Umbilical cord (tissue), 2 donors: ENCODE measurements at places on chromosomes 13 and 19. TPM values are rescaled to one million over a fixed set of nuclear protein-coding genes. Genes with fewer than 3 reads are reported as not detected.
A peak's percentile ranks its signal among the peaks of the same experiment; 100 is the strongest.

DNA sequence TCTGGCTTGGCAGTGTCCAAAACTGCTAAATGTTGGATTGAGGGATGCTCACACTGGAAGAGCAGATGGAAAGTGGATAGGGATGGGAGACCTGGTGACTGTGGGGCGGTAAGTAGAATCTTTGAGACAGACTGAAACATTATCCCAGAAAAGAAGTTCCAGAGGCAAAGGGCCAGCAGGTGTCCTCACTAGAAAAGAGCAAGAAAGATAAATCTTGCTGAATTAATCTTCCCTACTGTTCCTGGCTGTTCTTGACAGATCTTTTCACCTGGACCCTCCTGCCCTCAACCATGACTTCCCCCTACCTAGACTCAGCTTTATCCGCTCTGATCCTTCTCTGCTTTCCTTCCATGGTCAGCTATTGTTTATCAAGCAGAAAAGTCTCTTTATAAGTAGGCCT lies 35.0 kb upstream of the FRY start:
- no peak for DNase-seq

DNA sequence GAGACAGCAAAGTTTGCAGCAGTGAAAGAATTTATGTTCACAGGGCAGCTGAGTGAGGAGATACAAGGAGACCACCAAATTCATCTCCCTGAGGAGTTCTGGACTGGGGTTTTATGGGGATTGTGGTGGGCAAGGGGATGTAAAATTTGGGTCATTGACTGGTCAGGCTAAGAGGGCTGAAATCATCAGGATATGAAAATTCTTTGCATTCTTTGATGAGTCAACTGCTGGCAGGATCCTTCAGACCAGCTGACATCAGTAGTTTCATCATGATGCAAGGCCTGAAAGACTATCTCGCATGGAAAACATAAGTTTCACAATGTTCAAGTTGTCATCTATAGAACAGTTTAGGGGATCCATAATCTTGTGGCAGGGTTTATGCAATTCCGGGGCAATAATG lies 869.5 kb upstream of the PCDH9 start:
- DNase-seq = peak; percentile 19

DNA sequence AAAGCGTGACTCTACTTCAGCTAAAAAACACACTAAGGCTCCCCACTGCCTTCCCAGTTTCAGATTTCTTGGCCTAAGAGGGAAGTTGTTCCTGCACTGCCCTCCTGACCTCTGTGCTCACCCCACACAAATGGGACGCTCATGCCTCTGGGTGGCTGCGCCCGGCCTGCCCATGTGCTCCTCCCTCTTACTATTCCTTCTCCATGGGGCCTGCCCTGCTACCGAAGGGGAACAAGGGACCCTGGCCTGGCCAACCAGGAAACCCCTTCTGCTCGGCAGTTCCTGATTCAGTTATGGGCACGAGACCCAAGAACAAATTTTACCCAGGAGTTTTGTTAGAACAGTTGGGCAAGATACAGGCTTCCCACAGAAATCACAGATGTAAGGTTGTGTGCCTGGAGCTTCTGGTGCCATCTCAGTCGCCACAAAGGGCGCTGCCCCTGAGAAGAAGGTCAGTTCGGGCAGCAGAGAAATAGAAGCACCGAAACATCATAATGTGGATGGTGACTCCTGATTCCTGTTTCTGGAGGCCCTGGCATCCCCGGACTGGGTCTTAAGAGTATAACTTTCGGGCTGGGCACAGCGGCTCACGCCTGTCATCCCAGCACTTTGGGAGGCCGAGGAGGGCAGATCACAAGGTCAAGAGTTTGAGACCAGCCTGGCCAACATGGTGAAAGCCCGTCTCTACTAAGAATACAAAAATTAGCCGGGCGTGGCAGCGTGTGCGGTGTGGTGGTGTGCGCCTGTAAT lies 5.4 kb upstream of the PLPP2 start:
- DNase-seq = no peak

DNA sequence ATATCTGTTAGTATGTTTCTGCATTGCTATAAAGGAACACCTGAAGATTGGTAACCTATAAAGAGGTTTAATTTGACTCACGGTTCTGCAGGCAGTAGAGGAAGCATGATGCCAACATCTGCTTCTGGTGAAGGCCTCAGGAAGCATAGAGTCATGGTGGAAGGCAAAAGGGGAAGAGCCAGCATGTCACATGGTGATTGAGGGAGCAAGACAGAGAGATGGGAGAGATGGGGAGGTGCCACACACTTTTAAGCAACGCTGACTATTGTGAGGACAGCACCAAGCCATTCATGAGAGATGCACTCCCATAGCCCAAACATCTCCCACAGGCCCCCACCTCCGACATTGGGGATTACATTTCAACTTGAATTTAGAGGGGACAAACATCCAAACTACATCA lies 32.8 kb downstream of the COG6 start:
- DNase-seq = no peak

DNA sequence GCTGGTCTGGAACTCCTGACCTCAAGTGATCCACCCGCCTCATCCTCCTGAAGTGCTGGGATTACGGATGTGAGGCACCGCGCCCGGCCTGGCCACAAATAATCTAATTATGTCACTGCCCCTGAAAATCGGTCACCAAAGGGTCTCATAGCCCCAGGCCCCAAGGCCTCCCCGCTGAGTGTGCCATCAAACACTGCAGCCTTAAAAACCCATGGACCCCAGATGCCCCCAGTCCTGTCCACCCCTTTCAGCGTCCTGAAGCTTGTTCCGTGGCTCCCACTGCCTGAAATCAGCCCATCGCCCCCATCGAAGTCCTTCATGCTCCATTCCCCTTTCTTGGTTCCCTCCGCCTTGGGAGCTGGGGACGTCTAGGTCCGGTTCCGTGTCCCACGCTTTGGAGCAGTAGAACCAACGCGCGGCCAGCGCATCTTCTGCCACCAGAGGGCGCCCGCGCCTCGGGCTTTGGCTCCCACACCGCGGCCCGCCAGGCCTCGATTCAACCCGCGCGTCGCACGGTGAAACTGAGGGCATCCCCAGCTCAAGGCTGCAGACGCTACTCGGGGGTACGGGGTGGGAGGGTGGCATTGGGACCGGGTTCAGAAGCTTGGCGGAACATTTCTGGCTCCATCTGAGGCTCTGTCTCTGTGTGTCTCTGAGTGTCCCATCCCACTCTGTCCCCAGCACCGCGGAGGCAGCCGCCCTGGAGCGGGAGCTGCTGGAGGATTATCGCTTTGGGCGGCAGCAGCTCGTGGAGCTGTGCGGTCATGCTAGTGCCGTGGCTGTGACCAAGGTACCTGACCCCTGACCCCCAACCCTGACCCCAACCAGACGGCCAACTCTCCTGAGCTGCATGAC lies 3.5 kb downstream of the YJEFN3 start:
- DNase-seq = peak; percentile 66

DNA sequence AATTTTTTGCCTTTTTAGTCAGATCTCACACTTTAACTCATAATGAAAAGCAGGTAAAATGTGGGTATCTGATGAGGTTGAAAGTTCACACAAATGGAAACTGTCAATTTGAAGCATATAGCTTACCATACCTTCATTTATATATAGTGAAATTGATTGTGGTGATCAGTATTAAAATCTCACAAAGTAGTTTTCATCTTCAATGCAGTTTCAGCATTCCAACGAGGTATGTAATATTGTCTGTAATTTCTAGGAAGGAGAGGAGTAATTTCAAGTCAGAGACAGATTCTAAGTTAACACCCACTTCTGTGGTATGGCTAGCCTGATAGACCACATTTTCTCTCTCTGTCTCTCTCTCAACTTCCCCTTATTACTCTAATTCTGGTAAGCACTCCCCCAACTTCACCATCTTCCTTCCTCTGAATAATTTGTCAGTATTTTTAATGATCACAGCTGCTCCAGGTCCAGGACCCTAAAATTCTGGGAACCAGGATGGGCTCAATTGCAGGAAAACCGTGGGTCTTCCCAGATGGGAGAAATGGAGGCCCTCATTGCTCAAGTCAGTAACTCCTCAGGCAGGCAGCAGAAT lies 455.7 kb downstream of the FGF9 start:
- DNase-seq = no peak

DNA sequence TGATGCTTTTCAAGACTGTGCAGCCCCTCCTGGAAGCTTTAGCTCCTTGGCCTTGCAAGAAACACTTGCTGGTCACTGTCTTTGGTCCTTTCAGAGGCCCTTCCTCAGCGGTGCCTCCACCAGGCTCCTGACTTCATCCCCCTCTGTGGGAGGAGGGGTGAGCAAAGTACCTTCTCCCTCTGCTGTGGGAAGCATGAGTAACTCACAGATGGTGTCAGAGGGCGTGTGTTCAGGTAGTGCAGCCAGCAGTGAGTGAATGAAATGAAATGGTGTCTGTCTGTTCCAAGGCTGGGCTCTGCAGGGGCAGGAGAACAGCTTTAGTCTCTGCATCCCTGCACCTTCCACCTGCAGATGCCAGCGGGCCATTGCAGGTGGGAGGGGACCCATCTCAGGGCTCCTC lies 102.9 kb downstream of the SHISA2 start:
- no peak for DNase-seq

- DNase-seq = no peak
These were observed 621.9 kb upstream of the SPRY2 start for GRCh38 chr13:80962855-80963254.

ERF gene
- total RNA-seq = 33.2 TPM

URAD gene
- total RNA-seq = not detected

IL11 gene
- total RNA-seq = 12.0 TPM

IRGC gene
- not detected for total RNA-seq

NCR1 gene
- not detected for total RNA-seq
